Spleen (tissue), 13 donors: ENCODE measurements at places on chromosomes 16 and 17. TPM values are rescaled to one million over a fixed set of nuclear protein-coding genes. Genes with fewer than 3 reads are reported as not detected.

DNA sequence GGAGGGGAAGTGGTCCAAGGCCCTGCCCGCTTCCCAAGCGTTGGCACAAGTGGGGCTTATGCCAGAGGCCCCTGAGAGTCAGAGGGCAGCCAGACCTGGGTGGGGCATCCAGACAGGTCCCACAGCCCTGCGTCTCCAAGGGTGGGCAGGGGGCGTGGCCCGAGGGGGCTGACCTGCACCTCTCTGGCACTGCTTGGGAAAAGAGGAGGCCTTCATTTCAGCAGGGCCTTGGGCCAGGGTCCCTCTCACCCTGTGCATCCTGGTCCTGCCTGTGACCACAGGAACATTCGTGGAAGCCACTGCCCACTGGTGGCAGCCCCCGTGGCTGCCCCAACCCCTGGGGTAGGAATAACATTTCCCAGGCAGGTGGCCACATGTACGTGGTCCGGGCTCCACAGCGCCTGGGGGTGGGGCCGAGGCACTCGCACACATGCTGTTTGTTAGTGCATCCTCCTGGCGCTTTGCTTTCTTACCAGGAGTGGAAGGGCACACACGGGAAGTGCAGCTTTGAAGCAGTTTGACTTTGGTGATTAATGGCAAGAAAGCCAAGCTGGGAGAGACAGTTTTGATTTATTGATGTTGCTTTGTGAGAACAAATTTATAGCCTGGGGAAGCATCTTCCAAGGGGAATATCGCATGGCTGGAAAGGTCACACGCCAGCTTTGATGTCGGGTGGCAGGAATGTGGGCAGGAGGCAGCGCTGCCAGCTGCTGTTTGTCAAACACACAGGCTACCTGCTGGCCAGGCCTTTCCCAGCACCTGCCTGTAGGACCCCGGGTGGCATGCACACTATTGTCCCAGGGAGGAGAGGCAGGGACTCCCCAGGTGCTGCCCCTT is 4.3 kb downstream of the CENPX start:
- peaks cover 23% of the 10 kb centered on the region for H3K36me3 ChIP-seq
- no peaks in the 10 kb centered on the region for H3K27me3 ChIP-seq
- no peak overlapping the region for H3K27ac ChIP-seq

DNA sequence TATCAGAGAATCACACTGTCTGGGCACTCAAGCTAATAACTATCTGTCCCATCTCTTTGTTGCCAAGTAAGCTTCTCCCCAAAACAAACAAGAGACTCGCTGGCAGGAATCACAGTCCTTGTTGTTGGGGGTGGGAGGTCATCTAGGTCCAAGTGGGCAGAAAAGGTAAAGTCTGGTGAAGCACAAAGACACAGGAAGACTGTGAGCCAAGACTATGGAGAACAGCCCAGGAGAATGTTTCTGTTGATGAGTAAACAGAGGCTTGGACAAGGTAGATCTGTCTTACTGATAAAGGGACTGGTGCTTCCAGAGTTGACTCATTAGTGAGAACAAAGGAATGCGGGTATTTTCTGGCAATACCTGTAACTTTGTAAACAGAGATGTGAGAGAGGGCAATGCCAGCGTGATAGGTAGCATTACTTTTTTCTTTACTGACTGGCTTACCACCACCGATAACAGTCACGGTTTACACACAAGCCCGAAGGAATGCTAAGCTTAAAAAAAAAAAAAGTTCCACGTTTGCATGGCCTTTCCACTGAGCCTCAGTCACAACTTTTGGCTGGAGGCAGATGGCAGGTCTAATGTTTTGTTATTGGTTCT is 11.5 kb upstream of the MMD start:
- no peak overlapping the region for H3K4me3 ChIP-seq
- H3K27ac ChIP-seq = peak overlapping the region; percentile 28
- peaks cover 9% of the 10 kb centered on the region for H3K4me1 ChIP-seq
- DNase-seq = no peak

DNA sequence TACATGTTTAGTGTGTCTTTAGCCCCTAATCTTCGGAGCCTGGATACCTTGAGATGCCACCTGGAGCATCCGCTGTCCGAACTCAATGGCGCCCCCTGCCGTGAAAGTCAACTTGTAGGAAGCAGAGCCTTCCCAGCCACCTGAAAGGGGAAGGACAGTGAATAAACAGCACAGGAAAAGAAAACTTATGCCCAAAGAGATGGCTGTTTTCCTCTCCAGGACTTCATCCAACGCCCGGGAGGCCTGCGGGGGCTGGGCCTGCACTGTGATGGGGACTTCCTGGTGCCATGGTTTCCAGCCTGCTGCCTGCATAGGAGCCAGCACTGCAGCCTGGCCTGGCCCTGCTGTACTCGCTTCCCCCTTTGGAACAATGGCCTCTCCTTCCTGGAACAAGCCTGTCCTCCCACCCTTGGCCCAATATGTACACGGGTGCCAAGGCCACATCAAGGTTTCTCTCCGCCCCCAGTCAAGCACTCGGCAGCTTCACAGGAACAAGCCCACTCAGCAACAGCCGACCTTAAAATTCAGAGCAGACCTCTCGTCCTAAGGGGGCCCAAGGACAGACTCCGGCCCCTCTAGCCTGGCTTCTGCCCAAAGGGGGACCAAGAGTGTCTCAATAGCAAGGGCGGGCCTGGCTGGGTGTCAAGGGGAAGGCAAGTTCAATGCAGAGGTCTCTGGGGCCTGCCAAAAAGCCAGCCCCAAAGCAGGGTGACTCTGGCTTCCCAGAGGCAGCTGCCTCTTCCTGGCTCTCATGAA is 4.5 kb upstream of the UNC13D start:
- peak overlapping the region; percentile 92 for H3K27ac ChIP-seq
- H3K36me3 ChIP-seq = peaks cover 70% of the 10 kb centered on the region
- H3K27me3 ChIP-seq = no peaks in the 10 kb centered on the region
- H3K4me1 ChIP-seq = peaks cover 100% of the 10 kb centered on the region

DNA sequence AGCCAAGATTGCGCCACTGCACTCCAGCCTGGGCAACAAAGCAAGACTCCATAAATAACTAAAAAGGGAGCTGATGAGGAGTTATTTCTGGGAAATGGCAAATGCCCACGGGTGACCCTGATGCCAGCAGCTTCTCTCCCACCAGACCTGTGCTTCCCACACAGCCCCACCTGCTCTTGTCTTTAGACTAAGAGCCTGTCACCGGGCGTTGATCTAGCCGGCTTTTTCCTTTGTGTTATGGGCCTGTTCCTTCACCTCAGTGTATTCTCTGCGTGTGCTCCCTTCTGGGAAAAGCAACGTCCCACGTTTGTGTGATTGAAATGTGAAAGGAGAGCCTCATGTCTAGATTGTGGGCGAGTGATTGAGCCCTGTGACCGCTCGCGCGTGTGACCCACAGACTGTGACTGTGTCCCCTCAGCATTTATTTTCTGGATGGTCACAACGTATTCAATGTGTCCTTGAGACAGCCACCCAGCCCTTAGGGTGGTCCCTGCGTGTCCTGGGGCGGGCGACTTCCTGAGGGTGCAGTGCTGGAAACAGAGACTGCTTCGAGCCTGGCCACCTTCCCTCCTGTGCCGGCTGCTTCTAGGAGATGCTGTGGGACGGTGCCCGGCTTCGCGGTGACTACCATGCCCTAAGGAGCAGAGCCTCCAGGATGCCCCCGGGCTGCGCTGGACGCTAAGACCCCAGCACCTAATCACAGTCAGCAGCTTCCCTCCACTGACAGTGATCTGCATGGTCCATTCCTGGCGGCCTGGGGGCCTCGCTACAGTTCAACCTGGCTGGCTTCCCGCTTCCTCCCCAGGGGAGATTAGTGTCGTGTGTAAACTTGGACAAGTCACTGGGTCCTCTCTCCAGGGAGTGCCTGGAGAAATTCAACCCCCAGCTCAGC is 7.8 kb upstream of the RNPS1 start:
- H3K4me1 ChIP-seq = peaks cover 20% of the 10 kb centered on the region
- H3K27me3 ChIP-seq = no peaks in the 10 kb centered on the region
- H3K36me3 ChIP-seq = peaks cover 6% of the 10 kb centered on the region

DNA sequence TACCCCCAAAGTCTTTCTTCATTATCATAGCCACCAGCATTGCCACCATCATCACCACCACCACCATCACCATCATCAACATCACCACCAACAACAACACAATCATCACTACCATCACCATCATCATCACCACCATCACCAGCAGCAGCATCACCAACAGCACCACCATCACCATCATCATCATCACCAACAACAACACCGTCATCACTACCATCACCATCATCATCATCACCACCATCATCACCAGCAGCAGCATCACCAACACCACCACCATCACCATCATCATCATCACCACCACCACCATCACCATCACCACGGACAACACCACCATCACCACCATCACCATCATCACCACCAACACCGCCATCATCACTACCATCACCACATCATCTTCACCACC is 500 bp upstream of the TMEM114 start:
- no peak for DNase-seq
- H3K27ac ChIP-seq = no peak overlapping the region
- no peaks in the 10 kb centered on the region for H3K36me3 ChIP-seq
- no peak overlapping the region for H3K4me3 ChIP-seq
- peaks cover 12% of the 10 kb centered on the region for H3K4me1 ChIP-seq
- H3K27me3 ChIP-seq = peaks cover 55% of the 10 kb centered on the region

- no peaks in the 10 kb centered on the region for H3K36me3 ChIP-seq
- no peak overlapping the region for H3K4me3 ChIP-seq
- no peaks in the 10 kb centered on the region for H3K27me3 ChIP-seq
- no peaks in the 10 kb centered on the region for H3K4me1 ChIP-seq
These were observed 649.9 kb downstream of the KCNJ2 start for GRCh38 chr17:70819183-70819582.

- H3K4me1 ChIP-seq = peaks cover 30% of the 10 kb centered on the region
- peaks cover 43% of the 10 kb centered on the region for H3K36me3 ChIP-seq
- no peak for DNase-seq
These were observed 13.3 kb downstream of the NDUFAF8 start for GRCh38 chr17:81252326-81252986.

DNA sequence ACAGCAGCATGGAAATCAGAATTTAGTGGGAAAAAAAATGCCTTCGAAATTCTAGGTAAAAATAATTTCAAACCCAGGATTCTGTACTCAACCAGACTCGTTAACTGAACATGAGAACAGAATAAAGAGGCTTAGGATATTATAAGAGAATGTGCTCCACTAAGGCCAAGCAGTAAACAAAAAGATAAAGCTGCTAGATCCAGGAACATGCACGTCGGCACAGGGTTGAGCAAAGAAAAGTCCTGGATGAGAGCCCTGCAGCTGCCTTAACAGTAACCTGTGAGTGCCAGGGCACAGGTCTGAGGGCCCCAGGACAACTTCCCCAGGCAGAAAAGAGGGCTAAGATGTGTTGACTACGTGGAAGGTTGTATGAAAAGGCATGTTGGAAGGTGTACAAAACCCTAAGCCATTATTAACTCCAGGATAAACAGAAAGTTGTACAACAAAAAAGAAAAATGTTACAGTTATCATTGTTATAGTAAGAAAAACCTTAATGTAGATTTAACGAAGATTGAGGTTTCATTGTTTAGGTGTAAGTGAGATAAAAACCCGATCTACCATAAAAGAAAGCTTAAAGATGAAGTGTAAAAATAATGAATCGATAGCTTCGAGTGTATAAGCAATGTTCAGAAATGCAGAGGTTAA is 42.3 kb upstream of the RBFOX3 start:
- H3K4me3 ChIP-seq = no peak overlapping the region
- DNase-seq = no peak
- H3K36me3 ChIP-seq = no peaks in the 10 kb centered on the region
- H3K27ac ChIP-seq = no peak overlapping the region
- H3K4me1 ChIP-seq = no peaks in the 10 kb centered on the region
- peaks cover 6% of the 10 kb centered on the region for H3K27me3 ChIP-seq

DNA sequence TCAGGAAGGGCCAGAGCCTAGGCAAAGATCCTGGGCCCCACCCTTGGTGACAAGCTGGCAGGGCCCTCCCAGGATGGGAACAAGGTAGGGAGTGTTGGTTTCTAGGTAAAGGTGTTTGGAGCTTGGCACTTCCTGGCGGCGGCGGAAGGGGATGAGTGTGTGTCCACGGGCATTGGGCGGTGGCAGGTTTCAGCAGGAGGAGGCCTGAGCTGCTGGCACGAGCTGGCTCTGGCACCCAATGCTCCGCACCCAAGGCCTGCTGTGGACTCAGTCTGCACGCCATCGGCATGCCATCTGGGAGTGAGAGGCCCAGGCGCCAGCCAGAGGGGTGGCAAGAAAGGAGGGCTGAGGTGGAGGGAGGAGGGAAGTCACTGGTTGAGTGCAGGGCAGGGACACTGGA is 46.9 kb upstream of the TAC4 start:
- DNase-seq = no peak
- no peaks in the 10 kb centered on the region for H3K36me3 ChIP-seq
- H3K4me1 ChIP-seq = peaks cover 7% of the 10 kb centered on the region
- no peaks in the 10 kb centered on the region for H3K27me3 ChIP-seq

GRCh38 chr16:55272744-55273143 is 51.3 kb upstream of the IRX6 start:
- no peaks in the 10 kb centered on the region for H3K4me1 ChIP-seq
- H3K36me3 ChIP-seq = no peaks in the 10 kb centered on the region
- no peaks in the 10 kb centered on the region for H3K27me3 ChIP-seq
- no peak for DNase-seq
- no peak overlapping the region for H3K4me3 ChIP-seq

- H3K4me1 ChIP-seq = no peaks in the 10 kb centered on the region
- no peak for DNase-seq
- no peaks in the 10 kb centered on the region for H3K36me3 ChIP-seq
- H3K27ac ChIP-seq = no peak overlapping the region
- no peak overlapping the region for H3K4me3 ChIP-seq
These were observed 407.4 kb downstream of the CA10 start for GRCh38 chr17:51751072-51751471.

GRCh38 chr17:11366272-11366850 is 125.3 kb downstream of the SHISA6 start:
- H3K4me3 ChIP-seq = no peak overlapping the region
- no peak for DNase-seq
- H3K4me1 ChIP-seq = no peaks in the 10 kb centered on the region
- H3K27me3 ChIP-seq = no peaks in the 10 kb centered on the region
- no peak overlapping the region for H3K27ac ChIP-seq

- H3K36me3 ChIP-seq = no peaks in the 10 kb centered on the region
- no peaks in the 10 kb centered on the region for H3K27me3 ChIP-seq
- H3K4me3 ChIP-seq = no peak overlapping the region
- DNase-seq = no peak
- H3K4me1 ChIP-seq = peaks cover 62% of the 10 kb centered on the region
These were observed 22.9 kb downstream of the C1QTNF1 start for GRCh38 chr17:79046916-79047280.

KRTAP4-9 gene
- not detected for polyA plus RNA-seq

UTS2R gene
- not detected for polyA plus RNA-seq

TMEM235 gene
- polyA plus RNA-seq = not detected

CFDP1 gene
- polyA plus RNA-seq = 222 TPM

SLC9A5 gene
- 6.0 TPM for polyA plus RNA-seq

RNF222 gene
- polyA plus RNA-seq = not detected

CD300LG gene
- 0.33 TPM for polyA plus RNA-seq

SPDYE4 gene
- polyA plus RNA-seq = not detected

ACSM3 gene
- 3.0 TPM for polyA plus RNA-seq

PRM1 gene
- not detected for polyA plus RNA-seq
